Renal pelvis (tissue), 12 donors: ENCODE measurements at places on chromosomes 1 and 21.
A peak's percentile ranks its signal among the peaks of the same experiment; 100 is the strongest.

DNA sequence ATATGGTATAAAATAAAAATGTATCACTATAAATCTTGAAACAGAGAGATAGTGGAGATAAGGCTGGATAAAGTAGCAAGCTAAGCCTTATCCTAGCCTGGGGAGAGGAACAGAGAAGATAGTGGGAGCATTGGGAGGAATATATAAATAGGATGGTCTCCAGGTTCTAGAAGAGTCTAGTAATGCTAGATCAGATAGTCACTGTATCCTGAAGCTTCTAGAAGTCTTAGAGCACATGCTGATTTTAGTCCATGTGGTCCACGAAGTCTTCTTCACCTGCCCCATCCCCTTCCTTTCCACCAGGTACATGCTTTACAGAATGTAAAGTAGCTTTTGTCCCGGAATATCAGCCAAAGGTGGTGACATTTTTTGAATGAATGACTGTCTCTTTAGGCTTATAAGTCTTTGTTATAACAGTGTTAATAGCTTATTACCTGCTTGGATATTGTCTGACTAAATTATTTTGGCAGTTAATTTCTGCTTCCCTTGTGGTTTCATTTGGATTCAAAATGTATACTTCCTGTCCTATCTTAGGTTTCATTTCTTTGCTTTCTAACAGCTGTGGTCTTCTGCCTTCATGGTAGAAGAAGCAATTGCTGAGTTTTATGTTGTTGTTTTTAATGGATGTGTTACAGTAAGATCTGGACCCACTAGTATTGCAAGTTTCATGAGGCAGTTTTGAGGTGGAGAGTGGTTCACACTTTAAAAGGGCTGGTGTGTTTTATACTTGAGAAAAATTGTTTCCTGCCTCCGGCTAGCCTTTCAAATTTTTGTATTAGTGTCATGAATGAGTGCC is 5.9 kb downstream of the SMG7 start:
- no peak for DNase-seq

- DNase-seq: no peak
Observed at GRCh38 chr1:192943108-192943507, 116.1 kb downstream of the UCHL5 start.

DNA sequence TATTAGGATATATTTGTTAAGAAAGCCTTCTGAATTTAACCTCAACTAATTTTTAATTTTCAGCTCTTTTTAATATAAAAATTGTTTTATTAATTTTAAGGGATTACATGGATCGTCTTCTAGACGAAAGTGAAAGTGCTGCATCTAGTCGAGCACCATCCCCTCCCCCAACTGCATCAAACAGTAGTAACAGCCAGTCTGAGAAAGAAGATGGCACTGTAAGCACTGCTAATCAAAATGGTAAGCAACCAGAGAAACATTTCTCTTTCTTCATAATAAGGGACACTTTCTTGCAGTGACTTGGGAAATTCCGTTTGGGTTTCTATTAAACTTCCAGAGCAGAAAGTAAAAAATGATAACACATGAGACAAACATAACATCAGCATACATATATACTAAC is 56.9 kb downstream of the MIER1 start:
- no peak for DNase-seq

DNA sequence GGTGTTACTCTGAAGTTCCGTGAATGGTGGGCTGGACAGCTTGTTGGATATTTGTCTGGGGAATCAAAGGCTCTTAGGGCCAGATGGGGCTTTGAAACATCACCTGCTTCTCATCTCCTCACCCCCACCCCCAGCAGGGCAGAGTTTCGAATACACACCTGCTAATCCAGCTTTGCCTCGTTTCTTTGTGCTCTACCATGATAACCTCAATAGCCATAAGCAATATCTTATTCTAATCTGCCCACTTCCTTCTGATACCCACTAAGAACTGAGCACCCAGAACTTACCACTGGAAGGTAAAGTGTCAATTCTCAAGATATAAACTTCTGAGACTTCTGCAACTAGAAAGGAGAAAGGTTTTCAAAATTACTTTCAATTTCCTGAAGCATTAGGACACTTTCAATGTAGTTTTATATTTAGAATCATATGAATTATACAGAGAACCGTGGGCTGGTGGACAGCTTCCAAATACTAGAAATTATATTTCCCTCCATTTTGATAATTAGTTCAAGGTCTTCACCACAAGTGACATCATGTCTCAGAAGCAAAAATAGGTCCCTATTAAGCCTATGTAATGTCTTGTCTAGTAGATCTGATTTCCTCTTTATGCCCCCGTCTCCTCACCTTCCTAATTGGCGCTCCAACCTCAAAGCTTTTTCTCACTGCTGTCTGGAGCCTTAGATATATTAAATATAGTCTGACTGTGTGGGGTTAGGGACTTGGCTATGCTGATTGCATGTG is 64.4 kb upstream of the NEK2 start:
- DNase-seq: no peak

DNA sequence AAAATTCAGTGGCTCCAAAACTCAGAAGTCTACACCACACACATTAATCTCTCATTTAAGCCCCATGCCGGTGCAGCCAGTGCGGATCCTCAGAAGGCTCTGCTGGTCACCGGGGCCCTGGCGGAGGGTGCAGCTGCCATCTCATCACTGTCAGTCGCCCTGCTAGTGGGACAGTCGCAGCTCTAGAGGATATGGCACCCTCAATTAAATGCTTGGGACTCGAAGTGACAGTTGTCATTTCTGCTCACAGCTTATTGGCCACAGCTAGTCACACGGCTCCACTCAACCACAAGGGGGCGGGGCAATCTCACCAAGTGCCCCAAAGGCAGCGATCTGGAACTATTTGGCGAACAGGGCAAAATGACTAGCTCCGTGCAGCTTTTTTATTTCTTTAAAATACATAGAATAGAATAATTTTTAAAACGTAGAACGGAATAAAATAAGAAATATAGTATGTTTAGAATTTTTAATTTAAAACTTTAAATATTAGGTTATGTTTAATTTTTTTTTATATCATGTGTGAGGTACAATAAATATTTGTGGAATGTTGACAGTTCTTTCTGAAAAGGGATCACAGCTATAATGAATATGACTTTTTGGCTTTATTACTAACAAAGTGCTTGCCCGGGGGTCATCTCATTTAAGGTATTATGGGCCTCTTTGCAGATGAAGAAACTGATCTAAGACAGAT is 8.0 kb upstream of the MAN1C1 start:
- peak; percentile 76 for DNase-seq

DNA sequence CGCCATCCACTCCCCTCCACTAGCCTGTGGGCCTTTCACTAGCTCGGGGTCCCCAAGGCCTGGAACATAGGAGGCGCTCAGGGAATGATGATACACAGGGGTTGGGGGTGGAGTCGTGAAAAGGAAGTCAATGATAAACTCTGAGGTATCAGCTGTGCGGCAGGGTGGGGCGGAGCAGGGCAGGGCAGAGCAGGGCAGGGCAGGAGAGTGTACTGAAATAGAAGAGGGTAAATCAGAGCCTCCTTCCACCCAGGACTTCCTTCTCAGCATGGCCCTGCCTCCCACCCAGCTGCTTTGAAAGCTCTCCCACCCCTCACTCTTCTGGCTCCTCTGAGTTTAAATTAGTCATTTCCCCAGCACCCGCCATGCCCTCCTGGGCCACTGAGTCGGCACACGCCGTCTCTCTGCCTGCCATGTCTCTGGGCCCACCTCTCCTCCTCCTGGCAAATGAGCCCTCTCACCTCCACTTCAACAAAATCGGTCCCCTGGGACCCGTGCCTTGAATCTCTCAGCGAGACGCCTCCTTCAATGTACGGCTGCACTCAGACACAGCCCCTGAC is 16.9 kb downstream of the CAPZB start:
- DNase-seq: no peak

GRCh38 chr1:202162047-202162417 is 1.6 kb upstream of the PTPN7 start:
- no peak for DNase-seq
